CMK (cell line): ENCODE measurements at places on chromosomes 2 and 18.

DNA sequence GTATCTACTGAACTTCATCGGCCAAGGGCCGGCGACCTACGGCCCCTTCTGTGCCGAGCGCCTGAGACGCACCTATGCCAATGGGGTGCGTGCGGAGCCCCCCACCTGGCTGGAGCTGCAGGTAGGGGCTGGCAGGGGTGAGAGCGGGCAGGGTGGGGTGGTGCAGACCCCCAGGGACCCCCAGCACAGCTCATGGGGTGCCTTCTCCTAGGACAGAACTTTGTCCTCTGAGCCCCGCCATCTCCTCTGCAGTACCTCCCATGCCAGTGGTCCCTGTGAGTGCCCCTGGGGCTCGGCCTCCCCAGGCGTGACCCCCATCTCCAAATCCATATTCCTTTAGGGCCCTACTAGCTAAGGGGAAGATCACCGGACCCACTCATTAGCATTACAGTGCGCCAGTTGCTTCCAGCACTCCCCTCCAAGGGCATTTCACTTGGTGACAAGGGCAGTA, 23.9 kb upstream of the GPR17 start:
- no peak for DNase-seq

DNA sequence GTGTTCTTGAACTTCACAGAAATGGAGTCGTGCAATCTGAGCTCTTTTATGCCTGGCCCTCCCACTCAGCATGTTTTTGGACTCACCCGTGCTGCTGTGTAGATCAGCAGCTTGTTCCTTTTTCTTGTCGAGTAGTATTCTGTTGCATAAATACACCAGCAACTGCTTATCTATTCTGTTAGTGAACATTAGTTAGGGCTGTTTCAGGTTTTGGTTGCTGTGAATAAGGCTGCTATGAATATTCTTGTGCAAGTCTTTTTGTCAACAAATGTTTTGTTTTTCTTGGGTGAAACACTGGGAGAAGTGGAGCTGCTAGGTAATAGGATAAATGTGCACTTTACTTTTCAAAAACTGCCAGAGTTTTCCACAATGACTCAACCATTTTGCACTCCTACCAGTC, 15.3 kb upstream of the CIDEA start:
- no peak for DNase-seq

GRCh38 chr18:45785134-45785533, 40.3 kb upstream of the SIGLEC15 start:
- no peak for DNase-seq

DNA sequence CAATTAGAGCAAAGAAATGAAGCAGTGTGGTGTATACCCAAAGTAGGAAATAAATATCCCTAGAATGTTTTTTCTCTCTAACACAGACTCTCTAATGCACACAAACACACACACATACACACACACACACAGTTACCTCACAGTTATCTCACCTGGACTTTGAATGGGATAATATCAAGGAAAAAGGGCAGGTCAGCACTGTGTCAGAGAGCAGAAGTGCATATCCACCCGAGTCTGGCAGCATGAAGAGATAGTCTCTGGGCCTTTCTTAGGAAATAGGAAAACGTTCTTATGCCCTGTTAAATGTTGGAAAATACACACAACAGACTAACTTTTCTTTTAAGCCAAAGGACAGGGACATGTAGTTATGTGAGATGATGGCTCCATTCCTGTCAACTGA, 162.0 kb downstream of the COL6A3 start:
- no peak for DNase-seq

DNA sequence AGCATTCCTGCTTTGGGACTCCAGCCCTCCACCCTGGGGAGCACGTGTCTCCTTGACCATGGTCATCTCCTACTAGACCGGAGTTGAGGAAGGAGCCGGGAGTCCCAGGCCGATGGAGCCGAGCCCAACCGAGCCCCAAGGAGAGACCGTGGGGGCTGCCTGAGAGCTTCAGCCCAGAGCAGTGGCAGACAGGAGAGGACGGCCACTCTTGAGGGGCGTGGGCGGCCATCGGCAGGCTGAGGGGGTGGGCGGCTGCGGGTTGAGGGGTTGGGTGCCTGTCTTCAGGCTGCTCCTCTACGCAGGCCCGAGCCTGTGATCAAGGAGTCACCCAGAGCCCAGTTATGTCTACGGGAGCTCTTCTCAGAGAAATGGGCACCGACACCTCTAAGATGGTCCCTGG, 158.7 kb downstream of the PXDN start:
- DNase-seq, result no peak

- no peak for DNase-seq
Observed at GRCh38 chr18:61169386-61169785, 163.8 kb upstream of the CDH20 start.

GRCh38 chr2:191961556-191961955, 114.7 kb upstream of the CAVIN2 start:
- no peak for DNase-seq

DNA sequence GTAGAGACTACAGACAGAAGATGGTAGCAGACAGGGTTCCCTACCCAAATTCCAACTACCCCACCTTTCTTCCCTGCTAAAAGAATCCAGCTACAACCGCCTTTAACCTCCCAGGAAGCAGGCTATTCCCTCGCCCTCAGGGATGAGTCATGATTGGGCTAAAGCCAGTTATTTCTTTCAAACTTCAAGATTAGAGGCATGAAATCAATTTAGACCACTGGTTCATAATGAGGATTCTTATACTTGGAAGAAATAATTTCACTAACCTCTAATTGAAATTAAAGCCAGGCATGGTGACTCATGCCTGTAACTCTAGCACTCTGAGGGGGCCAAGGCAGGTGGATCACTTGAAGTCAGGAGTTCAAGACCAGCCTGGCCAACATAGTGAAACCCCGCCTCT, 20.0 kb downstream of the TRIP12 start:
- no peak for DNase-seq
